ENCODE measurements at places on chromosomes 4 and X.

- no peak for DNase-seq
Observed at GRCh38 chr4:88320780-88321373, 36.5 kb upstream of the PPM1K start.

DNA sequence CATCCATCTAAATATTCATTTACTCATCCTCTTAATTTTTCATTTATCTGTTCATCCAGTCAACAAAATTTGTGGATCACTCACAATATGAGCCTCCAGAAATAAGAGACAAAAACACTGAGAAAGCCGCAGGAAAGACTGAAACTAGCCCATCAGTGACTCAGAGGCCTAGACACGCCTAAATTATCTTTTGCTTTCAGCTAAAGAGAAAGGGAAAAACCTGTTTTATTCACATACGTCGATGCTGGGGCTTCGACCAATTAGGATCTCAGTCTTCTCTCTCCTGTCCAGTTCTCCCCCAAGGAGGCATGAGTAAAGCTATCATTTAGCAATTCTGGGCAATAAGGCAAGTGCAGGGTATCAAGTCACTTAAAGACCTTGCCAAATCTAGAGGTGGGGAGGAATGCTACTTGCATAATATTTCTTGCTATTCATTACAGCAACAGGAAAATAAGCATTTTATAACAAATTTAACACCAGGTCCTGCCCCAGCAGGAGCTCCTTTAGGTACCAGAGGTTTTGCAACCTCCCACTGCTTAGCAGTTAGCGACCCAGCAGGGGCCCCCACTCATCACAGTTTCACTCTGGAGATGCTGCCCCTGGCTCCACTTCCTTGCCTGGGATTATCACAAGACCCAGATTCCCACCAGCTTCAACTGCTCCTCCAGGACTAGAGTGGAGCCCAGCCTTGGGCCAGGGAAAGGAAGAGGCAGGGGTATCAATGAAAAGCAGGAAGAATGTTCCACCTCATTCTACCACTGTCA is 30.1 kb upstream of the TMEM154 start:
- DNase-seq: no peak

DNA sequence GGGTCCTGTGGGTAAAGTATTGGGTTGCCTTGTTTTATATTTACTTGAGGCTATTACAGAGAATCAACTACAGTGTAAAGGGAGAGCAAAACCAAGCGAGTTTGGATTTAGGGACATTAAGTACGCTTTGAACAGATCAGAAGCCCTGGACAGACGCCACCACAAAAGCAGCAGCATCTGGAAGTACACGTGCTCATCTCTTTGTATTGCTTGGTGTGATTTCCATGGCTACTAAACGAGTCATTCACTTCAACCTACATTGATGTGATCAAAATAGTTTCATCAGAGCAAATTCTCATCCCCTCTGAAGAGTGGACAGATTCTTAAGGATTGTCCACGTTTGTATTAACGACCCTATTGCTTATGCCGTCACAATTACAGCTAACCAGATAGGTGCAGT is 85.1 kb downstream of the SORBS2 start:
- DNase-seq: no peak

DNA sequence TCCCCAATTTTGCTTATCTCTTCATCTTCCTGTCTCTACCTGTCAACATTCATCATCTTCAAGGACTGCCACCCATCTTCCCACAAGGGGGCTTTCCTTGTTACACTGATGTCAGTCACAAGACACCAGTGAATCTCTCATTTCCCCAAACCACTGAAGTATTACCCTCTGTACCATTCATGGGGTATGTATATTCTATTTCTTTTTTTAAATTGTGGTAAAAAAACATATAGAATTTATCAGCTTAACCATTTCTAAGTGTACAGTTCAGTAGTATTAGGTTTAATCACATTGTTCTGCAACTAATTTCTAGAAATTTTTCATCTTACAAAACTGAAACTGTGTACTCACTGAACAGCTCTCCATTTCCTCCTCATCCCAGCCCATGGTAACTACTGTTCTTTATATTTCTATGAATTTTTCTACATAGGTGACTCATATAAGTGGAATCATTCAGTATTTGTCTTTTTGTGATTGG is 98.6 kb downstream of the LARP7 start:
- DNase-seq: no peak

- no peak for DNase-seq
Observed at GRCh38 chr4:154582723-154583122, 7.8 kb downstream of the FGA start.

DNA sequence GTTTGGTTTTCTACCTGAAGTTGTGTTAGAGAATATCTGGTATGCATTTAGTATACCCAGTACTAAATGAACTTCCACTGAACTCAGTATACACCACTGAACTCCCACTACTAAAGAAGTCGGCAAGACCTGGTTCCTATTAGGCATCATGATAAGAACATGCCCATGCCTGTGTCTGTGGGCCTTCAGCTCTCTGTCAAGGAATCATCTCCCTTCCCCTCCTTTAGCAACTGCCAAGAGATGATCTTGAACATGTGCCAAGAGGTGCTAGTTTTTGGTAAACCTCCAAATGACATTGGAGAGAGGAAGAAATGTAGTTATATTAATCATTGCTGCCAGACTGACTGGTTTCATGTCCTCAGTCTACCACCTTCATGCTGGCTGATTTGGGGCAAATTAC is 113.2 kb downstream of the ATP10D start:
- no peak for DNase-seq

GRCh38 chr4:100593935-100594334 is 76.1 kb upstream of the EMCN start:
- DNase-seq: no peak

DNA sequence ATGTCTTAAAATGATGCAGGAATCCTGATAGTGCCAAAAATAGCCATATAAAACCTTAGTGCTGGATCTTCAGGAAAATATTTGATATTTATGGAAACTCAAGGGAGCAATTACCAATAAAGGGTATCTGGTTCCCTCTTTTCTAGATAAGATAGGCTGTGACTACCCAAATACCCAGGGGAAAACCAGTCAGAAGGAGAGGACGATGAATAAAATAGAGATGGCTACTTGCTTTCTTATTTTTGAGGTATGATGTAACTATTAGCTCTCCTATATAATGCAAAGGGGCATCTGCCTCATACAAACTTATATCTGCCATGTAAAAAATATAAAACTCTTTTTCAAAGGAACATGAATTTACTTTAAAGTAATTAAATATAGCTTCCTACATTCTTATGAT is 23.4 kb upstream of the COX18 start:
- DNase-seq: no peak

- no peak for DNase-seq
Observed at GRCh38 chrX:97860226-97860625, 976.5 kb downstream of the RPA4 start.

GRCh38 chr4:42654631-42655268 is 2.2 kb downstream of the ATP8A1 start:
- no peak for DNase-seq

GRCh38 chr4:105122350-105122749 is 24.3 kb upstream of the TET2 start:
- no peak for DNase-seq

DNA sequence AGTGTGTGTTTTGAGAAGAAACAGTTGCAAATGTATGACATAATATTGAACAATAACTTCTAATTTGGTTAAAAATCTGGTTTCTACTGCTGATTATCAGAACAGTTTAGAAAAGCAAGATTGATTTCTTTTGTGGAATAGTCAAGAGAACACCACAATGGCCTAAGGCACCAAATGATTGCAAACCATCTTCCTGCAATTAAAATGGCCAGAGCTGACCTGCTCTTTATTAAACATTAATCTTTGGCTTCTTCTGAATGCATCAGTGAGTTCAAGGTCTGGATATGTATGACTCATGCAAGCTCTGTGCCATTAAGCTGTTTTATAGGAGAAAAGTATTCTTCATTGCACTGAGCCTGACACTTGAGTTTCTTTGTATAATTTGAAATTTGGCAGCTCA is 107.8 kb upstream of the PDHA2 start:
- DNase-seq: no peak

GRCh38 chrX:154051201-154051810 is 31.6 kb upstream of the IRAK1 start:
- DNase-seq: no peak

DNA sequence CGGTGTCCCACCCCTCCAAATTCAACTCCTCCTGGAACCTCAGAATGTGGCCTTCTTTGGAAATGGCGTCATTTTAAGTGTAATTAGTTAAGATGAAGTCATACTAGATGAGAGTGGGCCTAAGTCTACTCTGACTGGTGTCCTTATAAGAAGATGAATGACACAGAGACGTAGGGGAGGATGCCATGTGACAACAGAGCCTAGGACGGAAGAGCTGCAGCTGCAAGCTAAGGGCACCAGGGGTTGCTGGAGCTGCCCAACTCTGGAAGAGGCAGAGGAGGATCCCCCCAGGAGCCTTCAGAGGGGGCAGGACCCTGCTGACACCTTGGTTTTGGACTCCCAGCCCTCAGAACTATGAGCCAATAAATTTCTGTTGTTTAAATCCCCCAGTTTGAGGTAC is 115.1 kb downstream of the STK32B start:
- no peak for DNase-seq

- DNase-seq: peak; percentile 43
Observed at GRCh38 chrX:1581132-1581531, 10.3 kb upstream of the AKAP17A start.

DNA sequence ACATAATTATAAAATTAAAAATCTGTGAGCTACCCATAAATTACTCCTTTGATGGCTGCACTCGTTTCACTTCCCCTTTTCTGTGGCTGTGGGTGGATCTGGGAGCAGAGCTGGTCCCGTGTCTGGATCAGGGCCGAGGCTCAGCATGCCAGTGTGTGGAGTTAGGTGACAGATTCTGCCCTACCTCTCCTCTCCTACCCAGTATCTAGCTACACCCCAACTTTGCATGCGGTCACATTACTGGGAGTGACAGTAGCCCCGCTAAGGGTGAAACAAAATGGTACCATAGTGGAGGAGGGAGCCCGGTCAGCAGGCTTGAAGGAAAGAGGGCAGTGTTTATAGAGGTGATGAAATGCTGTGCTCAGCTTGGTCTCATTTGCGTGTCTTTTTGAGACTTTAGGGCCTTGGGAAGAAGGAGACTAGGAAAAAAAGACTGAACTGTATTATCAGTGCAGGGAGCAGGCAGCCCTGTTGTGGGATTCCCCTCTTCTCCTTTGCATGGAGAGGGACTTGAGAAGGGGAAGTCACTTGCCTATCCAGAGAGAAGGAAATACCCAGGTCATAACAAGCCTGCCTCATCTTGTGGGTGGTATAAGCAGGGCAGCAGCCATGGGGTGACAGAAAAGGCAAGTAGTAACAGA is 48.4 kb downstream of the ARHGAP10 start:
- DNase-seq: no peak

DNA sequence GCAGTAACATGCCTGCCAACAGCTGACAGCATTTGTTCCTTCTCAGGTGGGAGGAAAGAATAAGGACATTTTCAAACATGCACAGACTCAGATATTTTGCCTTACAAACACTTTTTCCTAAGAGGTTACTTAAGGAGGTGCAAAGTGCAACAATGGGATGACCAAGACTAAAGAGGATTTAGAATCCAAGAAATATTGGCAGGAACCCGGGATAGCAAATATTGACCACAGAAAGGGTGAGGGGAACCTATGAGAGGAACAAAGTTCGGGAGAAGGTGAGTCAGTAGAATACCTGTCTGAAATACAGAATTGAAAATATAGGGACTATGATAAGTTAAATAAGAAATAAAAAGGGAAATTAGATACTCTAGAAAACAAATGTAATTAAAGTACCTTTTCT is 321.9 kb upstream of the EMCN start:
- DNase-seq: no peak

GRCh38 chr4:5156682-5157081 is 105.4 kb downstream of the STK32B start:
- no peak for DNase-seq

GRCh38 chr4:147163311-147163710 is 217.6 kb upstream of the TTC29 start:
- DNase-seq: no peak

- peak; percentile 41 for DNase-seq
Observed at GRCh38 chr4:185587427-185588161, 52.3 kb upstream of the PDLIM3 start.

DNA sequence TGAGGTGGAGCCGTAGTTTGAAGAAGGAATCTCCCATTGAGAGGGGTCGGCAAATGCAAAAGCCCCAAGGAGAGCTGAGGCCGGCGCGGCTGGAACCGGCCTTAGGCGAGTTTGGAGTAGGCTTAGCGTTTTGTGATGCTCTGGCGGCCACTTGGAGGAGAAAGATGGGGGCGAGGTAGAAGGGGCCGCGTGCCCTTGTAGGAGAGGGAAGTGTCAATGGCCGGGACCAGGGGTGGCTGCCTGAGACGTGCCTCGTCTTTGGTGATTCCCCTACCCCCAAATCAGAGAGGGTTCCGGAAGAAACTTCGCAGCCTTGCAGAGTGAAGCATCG is 11.7 kb downstream of the MSX1 start:
- DNase-seq: no peak

DNA sequence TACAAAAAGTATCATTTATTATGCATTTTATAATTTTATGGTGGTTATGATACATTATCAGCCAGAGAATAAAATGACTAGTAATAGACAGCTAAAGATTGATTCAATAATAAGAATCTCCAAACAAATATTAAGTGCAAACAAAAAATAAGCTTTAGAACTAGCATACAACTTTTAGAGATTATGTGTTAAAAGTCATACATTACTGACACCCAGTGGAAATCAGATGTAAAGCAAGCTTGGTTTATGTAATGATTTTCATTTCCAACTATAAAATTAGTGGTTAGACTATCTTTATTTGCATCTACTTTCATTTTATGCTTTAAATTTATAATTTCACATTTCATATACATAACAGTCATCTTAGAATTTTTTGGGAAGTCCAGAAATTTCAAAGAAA is 57.7 kb downstream of the IL13RA2 start:
- DNase-seq: no peak

- DNase-seq: no peak
Observed at GRCh38 chrX:151239751-151240150, 63.4 kb downstream of the GPR50 start.

DNA sequence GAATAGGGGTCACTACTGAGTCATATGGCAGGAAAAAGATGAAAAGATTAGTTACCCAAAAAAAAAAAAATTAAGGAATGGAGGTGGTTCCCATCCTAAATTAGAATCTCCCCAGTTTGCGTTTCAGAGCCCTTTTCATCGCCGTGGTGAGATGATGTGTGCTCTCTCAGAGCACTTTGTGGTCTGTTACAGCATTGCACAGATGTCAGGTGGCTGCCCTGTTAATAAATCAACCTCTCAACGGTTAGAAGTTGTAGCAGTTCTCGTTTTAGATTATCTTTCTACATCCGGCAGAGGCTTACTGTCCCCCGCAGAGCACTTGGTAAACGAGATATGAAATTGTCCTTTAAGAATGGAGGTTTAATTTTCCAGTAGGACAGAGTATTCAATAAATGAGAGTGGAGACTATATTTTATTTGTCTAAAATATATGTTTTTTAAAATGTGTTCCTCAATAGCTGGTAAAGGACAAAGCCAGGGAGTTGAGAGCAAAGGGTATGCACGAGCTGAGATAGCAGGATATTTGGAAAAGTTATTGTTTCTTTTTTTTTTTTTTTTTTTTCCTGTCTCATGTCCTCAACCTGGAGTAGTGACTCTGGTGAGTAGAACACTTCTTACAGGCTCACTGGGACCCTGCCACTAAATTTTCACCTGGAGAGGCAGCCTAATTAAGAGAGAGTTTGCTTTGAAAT is 26.9 kb downstream of the AFF1 start:
- no peak for DNase-seq
